ENCODE measurements at places on chromosomes 4 and X.
A peak's percentile ranks its signal among the peaks of the same experiment; 100 is the strongest.

- no peak for DNase-seq
Measured at GRCh38 chr4:180999217-180999616, 1244.0 kb upstream of the TENM3 start.

DNA sequence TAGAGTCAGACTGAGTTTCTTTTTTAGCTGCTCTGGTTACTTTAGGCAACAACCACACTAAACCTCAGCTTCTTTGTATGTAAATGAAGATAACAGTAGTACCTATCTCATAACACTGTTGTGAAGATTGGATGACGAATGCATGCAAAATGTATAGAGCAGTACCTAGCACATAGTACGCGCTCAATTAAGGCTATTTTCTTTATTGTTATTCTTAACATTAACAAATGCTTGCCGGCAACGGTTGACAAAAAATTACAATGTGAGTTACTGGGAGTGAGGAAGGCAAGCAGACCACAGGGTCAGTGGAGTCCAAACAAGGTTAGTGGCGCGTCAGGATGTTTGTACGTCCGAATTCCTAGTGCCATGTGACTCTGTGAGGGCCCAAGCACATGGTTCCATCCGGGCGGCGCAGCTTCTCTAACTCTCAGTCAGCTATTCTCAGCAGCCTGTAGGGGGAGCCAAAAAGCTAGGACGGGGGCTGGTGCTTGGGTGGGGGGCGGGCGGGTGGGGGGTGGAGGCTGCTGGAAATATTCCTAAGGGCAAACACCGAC, 821 bp upstream of the NALF2 start:
- DNase-seq, result no peak

DNA sequence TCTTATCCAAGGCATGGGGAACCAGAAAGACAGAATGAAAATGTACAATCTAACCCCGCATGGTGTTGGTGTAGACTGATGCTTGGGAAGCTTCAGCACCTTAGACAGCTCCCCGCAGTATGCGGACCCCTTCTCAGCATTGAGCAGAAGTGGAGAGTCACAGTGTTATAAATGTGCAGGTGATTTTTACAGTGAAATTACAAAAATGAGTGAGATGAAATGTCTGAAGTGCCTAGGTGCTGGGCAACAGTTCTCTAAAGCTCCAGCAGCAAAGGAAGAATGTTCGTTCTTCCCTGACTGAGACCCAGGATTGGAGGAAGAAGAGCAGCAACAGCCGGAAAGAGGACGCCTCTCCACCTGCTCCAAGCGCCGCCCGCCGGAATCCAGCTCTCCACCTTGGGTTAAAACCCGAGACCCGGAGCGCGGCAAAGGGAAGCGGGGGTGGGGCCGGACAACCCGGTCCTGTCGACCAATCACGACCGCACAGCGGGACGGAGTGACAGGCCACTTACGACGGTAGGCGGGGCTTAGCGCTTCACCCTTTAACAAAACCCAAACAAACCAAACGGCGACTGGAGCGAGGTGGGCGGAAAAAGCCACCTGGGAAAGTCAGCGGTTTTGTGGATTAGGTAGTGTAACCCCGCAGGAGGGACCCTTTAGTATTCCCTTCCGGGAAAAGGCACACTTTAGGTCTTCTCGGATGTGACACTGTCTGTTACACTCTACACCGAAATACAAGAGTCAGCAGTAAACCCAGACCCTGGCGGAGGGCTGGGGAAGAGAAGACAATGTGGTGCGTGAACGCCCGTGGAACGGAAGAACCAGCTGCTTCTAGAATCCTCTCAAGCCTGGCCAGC, at the start of gene GLRA3:
GLRA3 (minus strand) TSS at position 403 of the 857 bp plus-strand sequence. CDS start 436 bp downstream, outside the sequence.
- no peak for DNase-seq

GRCh38 chrX:15483891-15484290, 9.2 kb downstream of the PIR start:
- DNase-seq, result no peak

- no peak for DNase-seq
Measured at GRCh38 chrX:64792598-64793337, 183.5 kb downstream of the ZC4H2 start.

DNA sequence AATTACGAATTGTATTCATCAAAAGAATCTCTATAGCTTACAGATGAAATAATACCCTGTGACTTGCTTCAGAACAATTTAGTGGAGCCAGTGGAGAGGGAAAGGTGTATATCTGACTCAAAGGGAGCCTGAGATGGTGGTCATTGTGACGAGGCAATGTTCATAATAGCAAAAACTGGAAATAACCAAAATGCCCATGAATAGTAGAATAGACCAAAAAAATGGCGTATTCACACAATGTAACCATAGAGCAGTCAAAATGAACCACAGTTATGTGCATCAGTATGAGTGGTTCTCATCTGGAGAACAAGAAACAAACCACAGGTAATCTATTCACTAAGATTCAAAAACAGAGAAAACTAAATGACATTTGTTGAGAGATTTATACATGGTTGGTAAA, 125.3 kb upstream of the CLNK start:
- no peak for DNase-seq

GRCh38 chrX:27966492-27966891, 14.8 kb downstream of the DCAF8L1 start:
- no peak for DNase-seq

- no peak for DNase-seq
Measured at GRCh38 chr4:21139327-21139726, 439.1 kb downstream of the PACRGL start.

DNA sequence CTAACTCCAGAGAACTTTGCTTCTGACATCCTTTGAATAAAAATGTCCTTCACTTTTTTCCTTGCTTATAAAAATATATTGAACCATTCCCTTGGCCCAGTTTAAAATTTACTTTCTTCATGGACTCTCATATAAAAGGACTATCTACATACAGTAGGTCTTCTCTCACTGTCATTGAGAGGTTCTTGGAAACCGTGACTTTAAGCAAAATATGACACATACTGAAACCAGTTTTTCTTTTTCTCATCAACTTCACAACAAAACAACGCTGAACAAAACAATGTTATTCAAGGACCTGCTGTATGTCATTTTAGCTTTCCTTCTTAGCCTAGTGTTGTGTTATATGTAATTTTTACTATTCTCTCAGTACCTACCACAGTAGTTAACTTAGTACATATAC, 496.8 kb downstream of the CENPC start:
- no peak for DNase-seq

DNA sequence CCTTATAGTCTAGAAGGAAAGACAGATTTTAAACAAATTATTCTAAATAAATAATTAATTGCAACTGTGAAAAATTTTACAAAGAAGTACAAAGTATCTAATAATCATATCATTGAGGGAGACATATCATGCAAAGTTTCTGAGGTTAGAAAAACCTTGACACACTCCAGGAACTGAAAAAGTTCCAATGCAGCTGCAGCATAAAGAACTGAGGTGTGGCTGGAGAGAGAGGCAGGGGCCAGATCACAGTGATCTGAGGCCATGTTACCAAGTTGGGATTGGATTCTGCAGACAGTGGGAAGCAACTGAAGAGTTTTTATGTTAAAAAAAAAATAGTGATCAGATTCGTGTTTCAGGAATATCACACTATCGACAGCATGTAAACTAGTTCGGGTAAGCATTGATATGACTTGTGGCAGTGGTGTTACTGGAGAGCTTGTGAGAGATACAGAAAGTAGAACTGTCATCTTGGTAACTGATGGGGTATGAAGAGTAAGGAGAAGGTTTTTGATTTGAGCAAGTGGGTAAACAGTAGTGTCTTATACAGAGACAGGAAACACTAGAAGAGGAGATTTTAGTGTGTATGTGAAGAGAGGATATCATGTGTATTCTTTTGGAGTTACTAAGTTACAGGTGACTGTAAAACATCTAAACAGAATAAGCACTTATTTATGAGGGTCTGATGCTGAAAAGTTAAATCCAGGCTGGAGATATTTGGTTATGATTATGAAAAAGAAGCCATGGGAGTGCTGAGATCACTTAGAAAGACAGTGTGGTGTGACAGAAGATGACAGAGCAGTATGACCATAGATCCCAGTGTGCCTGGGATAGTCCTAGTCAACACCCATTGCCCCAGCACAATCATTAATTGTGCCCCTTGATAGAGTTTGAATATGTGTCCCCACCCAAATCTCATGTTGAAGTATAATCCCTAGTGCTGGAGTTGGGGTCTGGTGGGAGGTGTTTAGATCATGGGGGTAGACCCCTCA, 15.6 kb upstream of the SPRY1 start:
- no peak for DNase-seq

- peak; percentile 10 for DNase-seq
Measured at GRCh38 chr4:7427361-7427760, 7.4 kb downstream of the PSAPL1 start.

GRCh38 chr4:140755774-140756318, 339 bp downstream of the TBC1D9 start:
- DNase-seq, result peak; percentile 36

GRCh38 chrX:119429471-119429870, 30.3 kb downstream of the SLC25A43 start:
- no peak for DNase-seq

- DNase-seq, result peak; percentile 18
Measured at GRCh38 chr4:67327245-67328017, 217.9 kb downstream of the CENPC start.

Measured in uterus (tissue), 4 donors.